ENCODE measurements at places on chromosomes 1 and 21.

DNA sequence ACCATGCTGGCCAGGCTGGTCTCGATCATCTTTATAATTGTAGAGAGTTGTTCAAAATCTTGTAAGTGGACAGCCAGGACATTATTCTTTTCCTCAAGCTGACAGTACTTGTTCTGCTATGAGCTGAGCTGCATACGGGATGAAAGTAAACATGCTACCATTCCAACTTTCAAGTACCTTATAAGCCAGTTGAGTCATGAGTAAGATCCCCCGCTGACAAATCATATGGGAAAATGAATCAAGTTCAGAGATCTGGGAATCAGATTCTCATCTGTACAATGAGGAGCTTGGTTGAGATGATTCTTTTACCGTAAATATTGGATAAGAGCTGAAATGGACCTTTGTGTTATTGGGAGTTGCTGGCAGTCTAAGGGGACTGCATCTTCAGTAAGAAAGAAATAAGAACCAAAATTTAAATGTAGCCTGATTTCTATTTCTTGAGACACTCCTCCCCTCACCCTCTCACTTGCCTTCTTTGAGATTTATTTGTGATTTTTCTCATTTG, 62.7 kb downstream of the CENPF start:
- no peak for DNase-seq

- no peak for DNase-seq
Measured at GRCh38 chr1:42348498-42348897, 13.5 kb upstream of the FOXJ3 start.

DNA sequence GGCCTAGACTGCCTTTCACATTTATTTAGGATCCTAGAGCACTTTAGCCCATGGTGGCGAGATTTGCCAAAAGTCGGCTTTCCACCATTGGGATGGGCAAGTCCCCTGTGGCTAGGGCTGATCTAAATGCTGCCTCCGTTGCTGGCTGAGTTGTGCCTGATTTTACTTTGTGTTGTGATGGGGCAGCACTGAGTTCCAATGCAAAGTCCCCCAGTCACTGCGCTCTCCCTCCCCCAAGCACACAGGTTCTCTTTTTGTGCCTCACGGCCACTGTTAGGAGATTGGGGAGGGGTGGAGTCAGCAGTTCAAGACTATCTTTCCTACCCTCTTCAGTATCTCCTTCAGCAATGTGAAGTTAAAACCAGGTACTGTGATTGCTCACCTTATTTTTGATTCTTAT, 66.7 kb upstream of the COX20 start:
- no peak for DNase-seq

- DNase-seq = no peak
Measured at GRCh38 chr1:147824798-147825197, 64.4 kb upstream of the GJA5 start.

DNA sequence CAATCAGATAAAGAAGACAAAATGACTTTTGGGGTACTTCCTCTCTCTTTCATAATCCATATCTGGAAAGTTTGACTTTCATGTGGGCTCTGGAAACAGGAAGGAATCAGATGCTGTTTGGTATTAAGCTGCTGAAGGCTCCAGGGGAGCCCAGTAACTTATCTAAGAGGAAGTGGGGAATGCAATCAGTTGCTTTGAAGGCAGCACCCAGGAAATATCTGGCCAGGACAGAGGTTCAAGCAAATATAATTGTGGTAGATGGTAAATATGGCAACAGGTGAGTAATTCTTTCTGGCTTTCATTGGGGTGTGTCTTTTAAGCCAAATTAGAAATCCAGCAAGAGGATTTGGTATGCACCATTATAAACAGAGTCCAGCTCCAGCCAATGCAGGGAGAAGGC, 44.4 kb downstream of the COLGALT2 start:
- DNase-seq = no peak

DNA sequence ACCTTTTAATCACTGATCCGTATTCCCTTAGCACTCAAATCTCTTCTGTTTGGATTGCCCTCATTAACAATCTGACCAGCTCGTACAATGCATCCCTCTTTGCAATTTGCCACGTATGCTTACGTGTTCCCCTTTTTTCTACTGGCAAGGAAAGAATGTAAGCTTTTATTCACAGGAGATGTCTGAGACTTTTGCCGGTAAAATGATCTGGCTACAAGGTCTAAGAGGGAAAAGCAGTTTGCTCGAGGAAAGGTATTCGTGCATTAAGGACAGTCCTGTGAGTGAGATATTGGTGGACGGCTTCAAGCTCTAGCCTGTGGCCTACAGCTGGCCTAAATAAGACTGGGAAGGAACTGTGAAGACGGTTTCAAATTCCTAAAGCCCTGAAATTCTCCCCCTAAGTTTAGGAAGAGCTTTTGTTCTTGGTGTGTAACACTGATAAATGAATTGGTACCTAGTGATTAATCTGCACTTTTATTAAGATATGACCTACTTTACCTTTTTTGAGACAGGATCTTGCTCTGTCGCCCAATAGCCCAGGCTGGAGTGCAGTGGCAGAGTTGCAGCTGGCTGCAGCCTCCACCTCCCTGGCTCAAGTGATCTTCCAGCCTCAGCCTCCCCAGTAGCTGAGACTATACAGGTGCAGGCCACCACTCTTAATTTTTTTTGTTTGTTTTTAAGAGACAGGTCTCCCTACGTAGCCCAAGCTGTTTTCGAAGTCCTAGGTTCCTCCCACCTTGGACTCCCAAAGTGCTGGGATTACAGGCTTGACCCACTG, 895 bp upstream of the UBR4 start:
- no peak for DNase-seq

Data from fibroblast of skin of left quadriceps (primary cell).